ENCODE measurements at places on chromosomes 2 and 18.

DNA sequence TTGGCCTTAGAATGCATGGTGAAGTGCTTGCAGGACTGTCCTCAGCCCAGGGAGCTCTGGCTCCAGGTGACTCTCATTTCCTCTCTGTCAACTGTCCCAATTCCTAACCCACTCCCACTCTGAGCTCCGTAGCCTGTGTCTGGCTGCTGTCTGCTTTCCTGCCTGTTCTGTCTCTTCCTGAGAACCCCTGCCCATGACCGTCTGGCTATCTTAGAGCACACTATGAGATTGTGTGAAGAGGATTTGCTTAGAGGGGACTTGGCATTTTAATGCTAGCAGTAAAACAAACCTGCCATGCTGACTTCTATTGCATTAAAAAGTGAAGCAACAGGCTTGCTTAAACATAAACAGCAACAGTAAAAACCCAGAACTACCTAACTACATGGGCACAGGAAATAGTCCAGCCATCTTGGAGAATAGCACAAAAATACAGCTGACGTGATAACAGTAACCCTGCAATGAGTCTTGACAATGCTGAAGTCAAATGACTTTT lies 234.7 kb downstream of the PRKCE start:
- DNase-seq: no peak

DNA sequence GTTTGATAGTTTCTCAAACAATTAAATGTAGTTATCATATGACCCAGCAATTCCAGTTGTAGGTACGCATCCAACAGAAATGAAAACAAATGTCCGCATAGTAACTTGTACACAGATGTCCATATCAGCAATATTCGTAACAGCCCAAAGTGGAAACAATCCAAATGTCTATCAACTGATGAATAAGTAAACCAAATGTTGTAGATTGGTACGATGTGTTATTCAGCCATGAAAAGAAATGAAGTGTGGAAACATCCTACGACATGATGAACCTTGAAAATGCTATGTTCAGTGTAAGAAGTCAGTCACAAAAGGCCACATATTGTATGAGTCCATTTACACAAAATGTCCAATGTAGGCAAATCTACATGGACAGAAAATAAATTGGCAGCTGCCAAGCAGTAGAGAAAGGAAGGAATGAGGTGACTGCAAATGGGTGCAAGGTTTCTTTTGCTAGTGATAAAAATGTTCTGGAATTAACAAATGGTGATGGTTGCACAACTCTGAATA lies 26.9 kb downstream of the GAREM1 start:
- no peak for DNase-seq

DNA sequence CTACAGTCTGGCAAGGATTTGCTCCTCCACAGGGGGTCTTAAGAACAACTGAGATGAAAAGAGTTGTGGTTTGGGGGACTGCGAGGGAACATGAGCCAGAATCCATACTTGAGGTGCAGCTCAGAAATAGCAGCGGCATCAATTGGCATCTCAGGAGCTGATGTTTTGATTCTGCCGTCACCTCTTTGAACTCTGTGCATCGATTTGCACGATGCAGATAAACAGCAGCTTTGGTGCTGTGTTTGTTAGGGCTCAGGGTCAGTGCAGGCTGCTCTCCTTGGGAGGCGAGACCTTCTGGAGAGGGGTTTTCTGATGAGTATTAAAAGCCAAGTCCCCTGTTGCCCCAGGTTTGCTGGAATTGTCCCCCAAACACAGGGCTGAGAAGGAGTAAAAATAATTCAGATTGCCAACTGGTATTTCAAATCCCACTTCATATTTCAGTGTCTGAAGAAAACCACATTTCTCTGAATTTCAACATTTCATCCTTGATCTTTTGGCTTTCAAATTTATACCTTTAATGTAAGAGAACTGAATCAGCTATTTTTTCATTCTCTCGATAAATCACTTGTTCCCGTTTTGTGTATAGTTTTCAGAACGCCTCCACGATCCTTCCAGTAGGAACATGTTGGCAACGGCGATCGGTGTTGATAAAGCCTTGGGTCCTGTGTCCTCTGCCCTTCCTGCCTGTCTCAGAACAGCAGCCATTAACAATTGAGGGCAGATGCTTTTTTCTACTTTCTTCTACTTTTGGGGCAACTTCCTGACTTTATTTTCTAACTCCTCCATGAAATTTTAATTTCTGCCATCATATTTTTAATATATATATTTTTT lies 65.0 kb downstream of the RAB31 start:
- DNase-seq: no peak

DNA sequence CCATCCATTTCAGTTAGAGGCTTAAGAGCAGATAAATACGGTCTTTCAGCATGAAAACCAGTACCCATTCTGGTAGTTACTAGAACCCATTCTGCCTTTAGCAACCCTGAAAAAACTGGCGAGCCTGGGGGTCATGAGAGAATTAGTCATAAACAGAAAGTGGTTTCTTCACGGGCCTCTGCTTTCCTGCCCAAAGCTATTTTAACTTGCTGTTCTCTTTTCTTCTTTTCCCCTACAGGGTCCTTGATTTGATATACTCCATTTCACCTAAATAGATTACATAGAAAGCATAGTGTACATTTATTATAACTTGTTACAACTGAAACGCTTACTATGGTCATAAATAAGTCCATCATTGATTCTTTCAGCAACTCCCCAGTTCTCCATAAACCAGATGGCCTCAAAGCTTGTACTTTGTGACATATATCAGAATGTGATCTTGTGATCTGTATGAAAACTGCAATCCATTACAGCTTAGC lies 48.3 kb downstream of the WDFY1 start:
- no peak for DNase-seq

DNA sequence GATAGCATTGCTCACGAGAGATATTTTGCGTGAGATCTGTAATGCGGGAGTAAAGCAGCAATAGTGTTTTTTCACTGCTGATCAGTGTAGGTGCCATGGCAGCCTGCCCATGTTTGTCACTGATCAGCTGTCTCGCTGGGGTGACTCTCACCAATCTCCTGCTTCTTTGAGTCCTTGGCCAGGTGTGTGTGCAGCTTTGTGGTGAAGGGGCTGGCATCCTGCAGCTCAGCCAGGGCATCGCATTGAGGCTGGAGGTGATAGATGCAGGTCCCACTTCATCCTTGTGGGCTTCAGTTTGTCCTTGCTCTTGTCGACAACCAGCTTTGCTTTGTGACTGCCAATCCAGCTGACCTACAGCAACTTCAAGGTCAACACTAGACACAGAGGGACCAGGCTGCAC lies 258.3 kb upstream of the CXCR4 start:
- DNase-seq: no peak

- DNase-seq: no peak
These were observed 560.6 kb downstream of the SLC4A3 start for GRCh38 chr2:220188031-220188430.

DNA sequence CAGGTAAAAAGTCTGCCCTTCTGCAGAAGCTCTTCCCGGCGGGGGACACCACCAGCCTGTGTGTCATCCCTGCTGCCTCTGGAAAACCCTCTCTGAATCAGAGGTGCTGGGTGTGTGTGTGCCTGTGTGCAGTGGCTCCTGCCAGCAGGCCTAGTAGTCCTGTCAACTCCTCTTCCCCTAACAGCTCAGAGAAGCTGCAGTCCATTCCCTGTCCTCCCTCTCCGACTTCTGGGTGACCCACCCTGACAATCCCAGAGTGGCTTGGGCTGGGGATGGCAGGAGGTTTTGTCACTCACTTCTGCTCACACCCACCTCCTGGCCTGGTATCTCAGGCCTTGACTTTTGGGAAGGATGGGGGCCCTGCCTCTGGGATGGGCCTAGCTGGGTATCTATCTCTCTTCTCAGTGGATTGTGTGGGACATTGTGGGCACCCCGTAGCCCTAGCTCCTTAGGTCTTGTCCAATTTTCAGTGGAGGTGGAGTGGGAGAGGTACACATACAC lies 2.3 kb downstream of the WNT10A start:
- DNase-seq: no peak

- no peak for DNase-seq
These were observed 9.0 kb upstream of the TET3 start for GRCh38 chr2:73975731-73976130.
